NCI-H2029 (cell line): ENCODE measurements at places on chromosomes 5 and 9.
A peak's percentile ranks its signal among the peaks of the same experiment; 100 is the strongest.

- no peak for DNase-seq
Measured at GRCh38 chr9:117963493-117964090, 259.4 kb downstream of the TLR4 start.

DNA sequence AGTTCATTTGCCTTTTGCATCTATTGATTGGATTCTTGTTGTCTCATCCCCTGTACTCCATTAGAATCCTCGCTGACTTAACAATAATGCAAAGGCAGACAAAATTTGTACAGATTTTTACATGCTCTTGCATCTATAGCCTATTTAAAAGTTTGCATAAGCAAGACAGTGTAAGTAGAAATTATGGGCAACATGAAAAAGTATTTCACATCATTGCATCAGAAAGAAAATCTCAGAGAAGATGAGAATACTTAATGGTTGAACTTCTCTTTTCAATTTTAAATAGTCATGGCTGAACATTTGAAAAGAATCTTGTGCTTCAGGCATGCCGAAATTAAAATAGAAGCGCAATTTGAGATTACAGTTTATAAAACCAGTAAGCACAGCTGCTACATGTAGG, 226.4 kb downstream of the EFNA5 start:
- no peak for DNase-seq

- DNase-seq: no peak
Measured at GRCh38 chr5:93150311-93151012, 430.6 kb downstream of the NR2F1-AS1 start.

DNA sequence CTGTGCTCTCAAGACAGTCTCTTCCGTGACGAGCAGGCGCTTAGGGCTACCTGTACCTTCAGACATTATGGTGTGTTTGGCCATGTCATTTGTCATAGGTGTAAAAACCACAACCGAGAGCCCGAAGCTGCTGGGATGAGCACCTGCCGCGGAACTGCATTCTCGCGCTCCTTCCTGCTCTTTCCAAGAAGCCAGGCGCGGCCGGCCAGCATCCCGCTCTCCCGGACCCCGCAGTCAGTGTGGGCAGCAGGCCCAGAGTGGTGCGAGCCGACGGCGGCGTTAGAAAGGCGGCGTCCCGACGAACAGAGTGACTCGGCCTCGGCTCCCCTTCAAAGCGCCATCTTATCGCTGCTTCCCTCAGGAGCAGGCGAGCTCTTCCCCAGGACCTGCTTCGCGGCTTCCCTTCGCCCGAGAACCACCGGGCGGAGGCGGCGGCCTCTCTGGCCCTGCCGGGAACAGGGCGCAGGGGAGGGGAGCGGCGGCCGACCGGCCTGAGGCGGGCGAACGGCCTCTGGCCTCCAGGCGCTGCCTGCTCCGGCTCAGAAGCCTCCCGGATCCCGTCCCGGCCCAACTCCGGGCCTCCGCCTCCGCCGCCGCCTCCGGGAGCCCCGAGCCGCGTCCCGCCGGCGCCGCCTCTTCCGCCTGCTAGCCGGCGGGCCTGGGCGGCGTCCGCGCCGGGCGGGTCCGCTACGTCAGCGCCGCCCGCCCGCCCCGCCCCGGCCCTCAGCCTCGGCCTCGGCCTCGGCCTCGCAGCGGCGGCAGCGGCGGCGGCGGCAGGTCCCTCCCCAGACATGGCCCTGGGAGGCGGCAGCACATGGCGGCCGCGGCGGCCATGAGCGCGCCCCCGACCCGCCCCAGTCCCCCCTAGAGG, at the start of gene FAM120A:
TSS of gene FAM120A (plus strand) at position 741 of the 871 bp plus-strand sequence. CDS start 231 bp downstream, outside the sequence.
- DNase-seq: peak; percentile 60

- DNase-seq: no peak
Measured at GRCh38 chr9:38343037-38343436, 49.5 kb upstream of the ALDH1B1 start.

DNA sequence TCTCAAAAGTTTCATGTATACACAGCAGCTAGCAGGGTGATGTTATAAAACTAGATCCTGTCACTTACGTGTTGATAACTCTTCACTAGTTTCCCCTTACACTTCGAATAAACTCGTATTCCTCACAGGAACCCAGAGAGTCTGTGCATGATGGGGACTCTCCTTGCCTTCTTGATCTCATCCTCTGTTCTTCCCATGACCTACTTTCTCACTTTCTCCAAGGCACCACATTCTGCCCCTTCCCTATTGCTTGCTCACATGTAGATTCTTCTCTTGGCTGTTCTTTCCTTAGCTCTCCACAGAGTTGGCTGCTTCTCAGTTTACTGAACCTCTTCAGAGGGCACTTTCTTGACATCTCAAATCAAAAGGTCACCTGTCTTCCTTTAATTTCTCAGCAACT, 1.2 kb upstream of the AOPEP start:
- no peak for DNase-seq

- DNase-seq: no peak
Measured at GRCh38 chr9:137278061-137278701, 655 bp downstream of the TOR4A start.

GRCh38 chr5:61306531-61307131, 25.4 kb upstream of the ZSWIM6 start:
- DNase-seq: no peak
